ENCODE measurements at places on chromosomes 7 and 10.

DNA sequence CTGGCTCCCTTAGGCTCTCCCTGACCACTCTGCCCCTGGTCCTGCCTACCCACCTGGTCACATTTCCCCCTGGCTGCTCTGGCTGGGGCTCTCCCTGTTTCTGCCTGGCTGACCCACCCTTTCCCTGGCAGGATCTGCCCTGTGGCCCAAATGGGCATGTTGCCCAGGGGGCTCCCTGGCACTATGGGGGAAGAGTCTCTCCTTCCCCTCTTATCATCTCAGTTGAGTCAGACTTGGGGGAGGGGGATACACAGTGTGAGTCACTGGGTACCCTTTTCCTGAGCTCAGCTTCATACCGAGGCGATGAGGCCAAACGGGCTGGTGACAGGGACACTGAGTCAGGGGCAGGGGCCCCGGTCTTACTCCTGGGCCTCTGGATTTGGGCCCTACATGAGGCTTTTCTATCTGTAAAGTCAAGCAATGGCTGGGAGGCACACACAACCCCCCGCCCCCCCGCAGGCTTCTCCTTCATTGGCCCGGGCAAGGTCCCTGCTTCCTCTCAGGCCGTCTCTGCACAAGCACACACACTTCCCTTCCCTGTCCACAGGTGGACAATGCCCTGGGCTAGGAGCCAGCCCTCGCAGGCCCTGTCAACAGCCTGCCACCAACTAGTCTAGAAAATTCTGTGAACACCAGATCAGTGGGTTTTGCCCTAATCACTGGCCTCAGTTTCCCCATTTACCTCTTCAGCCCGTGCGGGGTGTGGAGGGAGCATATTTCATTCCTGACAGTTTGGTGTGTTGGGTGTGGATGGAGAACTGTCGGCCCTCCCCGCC is 627 bp upstream of the FLNC start:
- no peak for DNase-seq

GRCh38 chr7:104767826-104768536 is 246.0 kb upstream of the KMT2E start:
- DNase-seq: no peak

DNA sequence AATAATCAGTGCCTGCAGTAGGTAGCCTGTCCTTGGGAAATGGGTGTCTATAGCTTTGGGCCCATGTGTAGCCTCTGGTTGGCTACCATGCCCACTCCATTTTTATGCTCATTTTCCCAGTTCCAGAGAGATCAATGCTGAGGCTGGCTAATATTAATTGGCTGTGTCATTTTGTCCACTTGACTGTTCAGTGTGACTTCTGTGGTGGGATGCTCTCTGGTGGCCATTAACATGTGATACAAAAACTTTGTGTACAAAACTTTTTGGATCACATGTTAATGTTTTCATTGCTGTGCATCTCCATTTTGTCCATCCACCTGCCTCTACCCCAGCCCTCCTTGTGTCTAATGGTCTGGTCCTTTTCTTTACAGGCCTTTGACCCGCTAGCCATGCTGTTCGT is 22.7 kb downstream of the VIM start:
- DNase-seq: no peak

- no peak for DNase-seq
These were observed 204.7 kb downstream of the DNAJB6 start for GRCh38 chr7:157541295-157542067.

DNA sequence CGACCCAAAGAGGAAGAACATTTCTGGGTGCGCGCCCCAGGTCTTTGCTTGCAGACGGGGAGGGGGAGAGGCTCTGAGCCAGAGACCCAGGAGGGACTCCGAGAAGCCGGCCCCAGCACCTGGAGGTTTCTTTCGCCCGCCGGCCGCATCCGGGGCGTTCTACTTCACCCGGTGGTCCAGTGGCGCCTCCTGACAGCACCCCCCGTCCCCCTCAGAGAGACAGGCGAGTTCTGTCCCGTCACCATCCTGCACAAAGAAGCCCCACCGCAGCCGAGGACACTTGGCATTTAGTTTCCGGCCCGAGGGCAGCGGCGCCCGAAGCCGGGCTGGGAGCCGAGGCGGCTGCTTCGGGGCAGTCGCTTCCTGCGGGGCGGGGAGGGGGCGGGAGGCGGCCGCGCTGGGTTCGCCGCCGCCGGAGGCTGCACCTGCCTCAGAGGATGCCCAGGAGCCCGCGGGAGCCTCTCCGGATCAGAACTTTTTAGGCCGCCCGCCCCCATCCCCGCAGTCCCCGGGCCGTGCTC is at the start of gene TMEM178B:
Gene TMEM178B (plus strand): TSS at position 424 of the 521 bp plus-strand sequence.
- no peak for DNase-seq

GRCh38 chr10:45526309-45526905 is 146.2 kb downstream of the ZFAND4 start:
- no peak for DNase-seq

GRCh38 chr7:142714375-142714774 is 34.9 kb upstream of the PRSS1 start:
- no peak for DNase-seq

GRCh38 chr7:56124981-56125380 is 8.8 kb upstream of the NUPR2 start:
- DNase-seq: no peak

DNA sequence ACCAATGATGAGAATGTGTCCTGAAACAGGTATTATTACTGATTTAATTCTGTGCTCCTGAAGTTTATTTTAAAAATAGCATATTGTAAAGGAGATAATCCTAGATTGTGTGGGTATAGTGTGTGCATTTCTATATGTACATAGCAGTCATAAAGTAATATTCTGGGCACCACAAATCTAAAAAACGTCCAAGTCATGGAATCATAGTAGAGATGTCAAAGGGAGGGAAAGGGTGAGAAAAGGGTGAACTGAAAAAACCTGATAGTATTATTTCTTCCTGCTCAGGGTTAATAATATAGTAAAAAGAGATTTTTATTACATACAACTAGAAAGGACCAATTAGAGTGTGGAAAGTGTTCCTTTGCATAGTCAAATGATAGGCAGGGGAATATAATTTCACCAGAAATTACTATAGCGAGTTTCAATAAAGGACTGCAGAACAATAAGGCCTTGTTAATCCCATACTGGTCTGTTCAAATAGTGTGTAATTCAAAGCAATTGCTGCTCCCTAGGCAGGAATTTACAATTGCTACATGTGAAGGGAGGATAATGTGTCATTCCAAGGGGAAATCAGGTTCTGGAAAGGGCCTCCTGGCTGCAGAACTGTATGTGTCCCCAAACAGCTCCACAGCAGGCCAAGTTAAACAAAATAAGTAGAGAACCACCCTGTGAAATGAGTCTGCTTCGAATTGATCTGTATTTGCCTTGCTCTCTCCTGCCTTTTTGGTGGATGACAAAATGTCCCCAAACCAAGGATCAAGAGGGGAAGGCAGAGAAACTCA is 42.5 kb upstream of the KMT2E start:
- no peak for DNase-seq

DNA sequence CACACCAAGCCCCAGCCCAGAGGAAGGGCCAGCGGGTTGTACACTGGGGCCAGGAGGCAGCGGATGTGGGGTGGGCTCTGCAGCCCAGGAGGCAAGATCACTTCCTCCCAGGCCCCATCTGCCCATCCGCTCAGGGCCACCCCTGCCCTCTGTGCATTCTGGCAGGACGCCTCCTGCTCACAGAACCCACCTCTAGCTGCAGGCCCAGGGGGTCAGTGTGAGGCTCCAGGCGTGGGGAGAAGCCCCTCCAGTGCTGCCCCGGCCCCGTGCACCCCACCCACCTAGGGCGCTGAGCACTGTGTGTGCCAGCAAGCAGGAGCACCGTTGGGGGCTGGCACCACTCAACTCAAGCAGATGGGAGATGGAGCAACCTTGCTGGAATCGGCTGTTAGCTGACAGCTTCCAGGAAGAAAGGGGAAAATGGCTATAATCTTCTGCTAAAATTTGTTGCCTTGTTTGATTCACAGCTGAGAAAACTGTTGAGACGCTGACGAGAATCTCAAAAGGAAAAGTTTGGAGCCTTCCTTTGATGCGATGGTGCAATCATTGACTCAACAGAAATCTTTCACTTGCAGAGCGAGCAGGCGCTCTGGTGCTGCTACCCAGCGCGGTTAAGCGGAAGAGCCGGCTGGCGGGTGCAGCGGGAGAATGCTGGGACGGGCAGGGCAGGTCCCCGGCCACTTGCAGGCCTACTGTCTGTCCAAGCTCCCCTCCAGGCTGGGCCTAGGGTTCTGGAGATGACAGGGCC is 276.1 kb downstream of the ELFN1 start:
- no peak for DNase-seq

DNA sequence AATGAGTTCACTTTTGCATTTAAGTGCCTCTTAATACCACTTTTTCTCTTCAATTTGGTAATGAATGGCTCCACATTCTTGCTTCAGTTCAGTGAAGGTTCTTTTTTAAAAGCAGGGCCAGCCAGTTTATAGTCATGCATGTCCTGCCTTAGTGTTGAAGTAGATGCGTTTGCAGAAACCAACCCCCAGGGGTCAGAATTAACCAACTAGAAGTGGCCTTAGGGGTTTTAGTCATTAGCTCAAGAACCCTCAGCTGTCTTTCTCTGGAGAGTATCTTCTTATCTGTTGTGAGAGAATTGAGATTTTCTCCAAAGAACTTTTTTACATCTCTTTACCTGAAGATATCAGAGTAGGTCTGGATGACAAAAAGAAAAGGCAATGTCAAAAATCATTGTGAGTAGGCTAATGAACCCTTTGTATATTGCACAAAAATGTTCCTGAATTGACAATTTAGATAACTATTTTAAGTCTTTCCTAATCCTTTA is 82.2 kb downstream of the PIK3CG start:
- peak; percentile 75 for DNase-seq

GRCh38 chr7:77823787-77824186 is 25.2 kb downstream of the PHTF2 start:
- DNase-seq: no peak

- no peak for DNase-seq
These were observed 131.0 kb upstream of the NPY start for GRCh38 chr7:24152877-24153472.

GRCh38 chr10:121088524-121088923 is 237.4 kb downstream of the WDR11 start:
- no peak for DNase-seq

DNA sequence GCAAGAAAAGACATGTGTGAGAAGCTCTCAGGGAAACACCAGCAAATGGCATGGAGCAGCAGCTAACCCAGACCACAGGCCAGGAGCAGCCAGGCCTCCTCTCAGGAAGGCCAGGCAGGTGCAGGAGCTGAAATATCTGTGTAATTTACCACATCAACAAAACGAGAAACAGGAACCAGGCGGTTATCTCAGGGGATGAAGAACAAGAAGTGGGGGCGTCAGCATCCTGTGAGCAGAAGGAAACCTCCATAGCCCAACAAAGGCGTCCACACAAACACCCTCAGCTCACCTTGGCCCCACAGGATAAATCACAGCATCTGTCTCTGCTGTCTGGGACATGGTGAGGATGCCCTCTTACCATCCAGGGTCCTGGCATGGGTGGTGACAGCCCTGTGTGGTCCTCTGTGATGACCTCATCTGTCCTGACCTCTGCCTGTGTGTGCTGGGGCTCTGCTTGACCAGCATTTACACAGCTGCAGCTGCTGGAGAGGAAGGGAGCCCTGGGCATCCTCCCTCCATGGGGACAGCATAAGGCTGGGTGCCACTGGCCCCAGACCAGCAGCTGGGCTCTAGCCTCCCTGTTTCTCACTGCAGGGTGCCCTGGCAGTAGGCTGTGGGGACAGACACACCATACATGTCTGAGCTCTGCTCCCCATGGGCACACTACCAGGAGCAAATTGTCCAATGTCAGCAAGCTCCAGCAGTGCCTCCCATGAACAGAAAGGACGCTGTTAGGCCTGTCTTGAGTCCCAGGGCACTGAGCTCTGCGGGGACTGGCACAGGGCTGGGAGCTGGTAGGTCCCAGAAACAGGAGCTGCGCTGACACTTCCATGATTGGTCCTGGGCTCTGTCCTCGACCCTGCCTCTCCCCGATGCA is 34.6 kb downstream of the ANXA8 start:
- no peak for DNase-seq

DNA sequence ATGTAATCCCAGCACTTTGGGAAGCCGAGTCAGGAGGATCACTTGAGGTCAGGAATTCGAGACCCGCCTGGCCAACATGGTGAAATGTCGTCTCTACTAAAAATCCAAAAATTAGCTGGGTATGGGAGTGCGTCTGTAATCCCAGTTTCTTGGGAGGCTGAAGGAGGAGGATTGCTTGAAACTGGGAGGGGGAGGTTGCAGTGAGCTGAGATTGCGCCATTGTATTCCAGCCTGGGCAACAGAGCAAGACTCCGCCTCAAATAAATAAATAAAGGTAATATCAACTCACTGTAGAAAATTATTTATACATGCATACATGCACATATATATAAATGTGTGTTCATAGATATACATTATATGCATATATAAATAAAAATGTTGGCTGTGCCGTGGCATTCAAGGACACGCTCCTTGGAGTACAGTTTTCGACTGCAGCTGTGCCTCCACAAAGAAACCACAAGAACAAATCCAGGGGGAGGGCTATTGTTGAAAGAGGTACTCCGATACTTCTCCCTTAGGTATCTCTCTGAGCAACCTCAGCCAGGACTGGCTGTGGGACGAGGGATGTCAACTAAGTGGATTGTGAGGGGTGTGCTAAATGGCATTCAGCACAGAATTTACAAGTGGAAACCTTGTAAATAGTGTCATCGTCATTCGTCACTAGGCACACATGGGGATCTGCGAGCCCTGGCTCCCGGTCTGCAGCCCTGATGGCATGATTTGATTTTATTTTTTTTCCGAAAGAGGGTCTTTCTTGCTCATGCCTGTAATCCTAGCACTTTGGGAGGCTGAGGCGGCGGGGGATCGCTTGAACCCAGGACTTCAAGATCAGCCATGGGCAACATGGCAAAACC is 49.3 kb downstream of the HIP1 start:
- no peak for DNase-seq
